ENCODE measurements at places on chromosomes 11 and 22.
A peak's percentile ranks its signal among the peaks of the same experiment; 100 is the strongest.

DNA sequence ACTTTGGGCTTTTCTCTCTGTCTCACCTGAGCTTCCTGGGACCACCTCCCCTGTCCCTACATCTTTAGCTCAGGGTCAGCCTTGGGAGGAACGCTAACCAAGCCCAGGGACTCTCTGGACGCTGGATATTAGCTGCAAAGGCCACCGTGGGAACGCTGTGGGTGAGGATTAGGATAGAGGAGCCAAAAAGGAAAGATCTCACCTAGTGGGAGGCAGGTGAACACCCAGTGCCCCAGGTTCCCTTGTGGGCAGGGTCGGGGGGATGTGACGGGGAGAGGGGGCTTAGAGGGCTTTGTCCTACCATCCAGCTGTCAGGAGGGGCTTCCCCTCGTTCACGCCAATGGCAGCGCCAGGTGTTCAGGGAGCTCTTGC, 50.2 kb downstream of the LINC01488 start:
- no peak for DNase-seq

GRCh38 chr11:88632163-88632562, 294.6 kb upstream of the CTSC start:
- no peak for DNase-seq

- no peak for DNase-seq
Measured at GRCh38 chr22:37018815-37019308, 385 bp downstream of the TST start.

DNA sequence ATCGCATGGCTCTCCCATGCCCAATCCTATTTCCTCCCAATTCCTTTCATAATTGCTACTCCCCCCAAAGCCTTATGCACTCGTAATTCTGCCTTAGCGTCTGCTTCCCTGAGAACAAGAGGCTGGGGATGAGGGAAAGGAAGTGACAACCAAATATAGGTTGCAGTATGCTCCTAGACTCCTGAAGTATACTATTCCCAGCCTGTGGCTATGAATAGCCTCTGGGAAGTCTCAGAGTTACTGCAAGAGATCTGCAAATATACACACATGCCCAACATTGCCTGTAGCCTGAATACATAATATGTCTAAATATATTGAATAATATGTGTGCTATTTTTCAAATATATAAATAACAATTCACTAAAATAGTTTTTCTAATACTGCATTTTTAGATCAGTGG, 96.1 kb upstream of the CD44 start:
- no peak for DNase-seq

DNA sequence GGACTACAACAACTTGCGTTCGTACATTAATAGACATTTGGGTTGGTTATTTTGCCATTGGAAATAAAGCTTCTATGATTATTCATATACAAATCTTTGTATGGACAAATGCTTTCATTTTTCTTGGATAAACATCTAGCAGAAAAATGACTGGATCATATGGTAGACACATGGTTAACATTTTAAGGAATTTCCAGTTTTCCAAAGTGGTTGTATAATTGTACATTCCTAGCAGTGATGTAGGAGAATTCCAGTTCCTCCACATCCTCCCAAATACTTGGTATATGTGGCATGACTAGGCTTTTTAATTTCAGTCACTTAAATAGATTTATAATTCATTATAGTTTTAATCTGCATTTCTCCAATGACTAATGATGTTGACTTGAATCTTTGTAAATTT, 246.2 kb upstream of the NCAM1 start:
- DNase-seq: no peak

DNA sequence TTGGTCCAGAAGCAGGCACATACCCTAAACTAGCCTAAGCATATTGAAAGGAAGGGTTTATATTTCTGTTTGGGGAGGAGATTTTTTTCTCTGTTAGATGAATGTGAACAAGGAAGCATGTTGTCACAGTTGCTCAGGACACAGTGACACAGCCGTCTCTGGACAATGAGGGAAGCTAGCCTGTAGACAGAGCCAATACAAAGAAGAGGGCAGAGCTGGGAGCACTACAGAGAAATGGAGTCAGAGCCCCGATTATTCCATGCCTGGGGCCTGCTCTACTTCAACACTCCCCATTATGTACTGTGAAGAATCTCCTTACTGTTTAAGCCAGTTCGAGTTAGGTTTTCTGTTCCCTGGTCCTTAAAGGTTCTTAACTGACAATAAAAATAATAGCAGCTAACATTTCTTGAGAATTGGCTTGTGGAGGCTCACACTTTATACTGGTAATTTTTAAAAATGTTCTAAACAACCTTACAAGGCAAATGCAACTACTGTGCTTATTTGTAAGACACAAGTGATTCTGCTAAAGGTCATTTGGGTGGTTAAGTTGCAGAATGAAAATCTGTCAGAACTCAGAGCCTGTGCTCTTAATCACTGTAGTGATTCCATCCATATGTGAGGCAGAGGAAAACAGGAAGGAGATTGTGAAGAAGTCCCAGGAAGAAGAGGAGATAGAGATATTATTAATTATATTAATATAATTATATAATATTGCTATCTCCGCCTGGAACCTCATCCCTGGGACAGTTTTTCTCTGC, 58.8 kb upstream of the RRAS2 start:
- DNase-seq: no peak

- no peak for DNase-seq
Measured at GRCh38 chr11:47560426-47560825, 5.0 kb upstream of the PTPMT1 start.

DNA sequence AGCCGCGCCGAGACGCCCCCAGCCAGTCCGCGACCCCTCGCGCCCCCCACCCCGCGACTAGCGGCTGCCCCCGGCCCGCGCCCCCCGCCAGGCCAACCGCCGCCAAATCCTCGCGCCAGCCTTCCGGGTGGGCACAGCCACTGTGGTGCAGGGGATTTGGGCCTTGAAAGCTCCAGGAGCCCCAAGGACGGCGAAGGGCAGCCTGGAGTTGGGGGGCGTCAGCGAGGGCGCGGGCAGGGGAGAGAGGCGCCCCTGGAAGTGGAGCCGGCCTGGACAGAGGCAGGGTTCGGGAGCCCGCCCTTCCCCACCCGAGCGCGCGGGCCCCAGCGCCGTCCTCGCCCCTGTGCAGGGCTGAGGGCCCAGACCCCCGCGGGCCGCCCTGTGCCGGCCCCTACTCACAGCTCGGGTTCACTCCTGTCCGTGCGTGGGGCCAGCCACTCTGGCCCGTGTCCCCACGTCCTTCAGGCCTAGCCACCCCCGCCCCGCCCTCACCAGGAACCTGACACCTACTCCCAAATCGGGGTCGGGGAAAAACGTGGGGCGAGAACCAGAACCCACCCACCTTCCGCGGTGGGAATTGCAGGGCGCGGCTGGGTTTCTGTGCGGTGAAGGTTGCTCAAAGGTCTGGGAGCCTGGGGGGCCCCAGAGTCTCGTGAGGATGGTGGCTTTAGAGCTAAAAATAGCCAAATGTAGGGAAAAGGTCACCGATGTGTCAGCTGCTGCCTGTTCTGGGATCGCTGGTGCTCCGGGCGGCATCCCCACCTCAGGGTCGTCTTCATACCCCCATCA, at the start of gene CPT1B:
Gene CPT1B (minus strand): TSS at position 441 of the 789 bp plus-strand sequence. CDS start 512 bp downstream, outside the sequence.
- no peak for DNase-seq

GRCh38 chr22:33842006-33842354, 78.3 kb downstream of the LARGE1 start:
- no peak for DNase-seq

GRCh38 chr11:122375687-122376399, 259.8 kb upstream of the BLID start:
- no peak for DNase-seq

DNA sequence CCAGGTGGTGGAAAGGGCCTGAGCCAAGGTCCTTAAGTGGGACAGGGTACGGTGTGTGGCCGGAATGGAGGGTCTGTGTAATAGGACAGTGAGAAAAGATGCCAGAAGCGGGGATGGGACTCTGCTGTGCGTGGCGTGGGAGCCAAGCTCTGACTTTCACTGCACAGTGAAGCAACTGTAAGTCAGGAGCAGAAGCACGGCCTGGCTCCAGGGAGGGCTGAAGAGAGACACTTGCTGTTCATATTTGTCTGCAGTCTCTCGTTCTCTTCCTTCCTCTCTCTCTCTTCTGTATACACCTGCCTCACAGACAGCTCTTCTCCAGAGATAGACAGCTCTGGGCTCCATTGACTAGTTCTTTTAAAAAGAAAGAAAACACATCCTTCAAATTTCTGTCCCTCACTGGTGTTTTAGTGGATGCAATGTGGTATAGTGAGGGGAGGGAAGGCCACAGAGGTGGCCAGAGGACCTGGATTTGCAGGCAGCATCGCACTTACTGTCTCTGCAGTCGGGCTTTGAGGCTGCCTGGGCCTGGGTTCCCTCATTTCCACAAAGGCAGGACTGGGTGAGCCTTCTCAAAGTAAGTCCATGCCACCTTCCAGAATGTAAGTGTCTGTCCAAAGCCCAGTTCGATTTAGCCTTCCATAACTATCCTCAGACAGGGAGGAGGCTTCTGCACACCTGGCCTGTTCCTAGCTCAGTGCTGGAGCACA, 2.1 kb downstream of the IL17RA start:
- no peak for DNase-seq

DNA sequence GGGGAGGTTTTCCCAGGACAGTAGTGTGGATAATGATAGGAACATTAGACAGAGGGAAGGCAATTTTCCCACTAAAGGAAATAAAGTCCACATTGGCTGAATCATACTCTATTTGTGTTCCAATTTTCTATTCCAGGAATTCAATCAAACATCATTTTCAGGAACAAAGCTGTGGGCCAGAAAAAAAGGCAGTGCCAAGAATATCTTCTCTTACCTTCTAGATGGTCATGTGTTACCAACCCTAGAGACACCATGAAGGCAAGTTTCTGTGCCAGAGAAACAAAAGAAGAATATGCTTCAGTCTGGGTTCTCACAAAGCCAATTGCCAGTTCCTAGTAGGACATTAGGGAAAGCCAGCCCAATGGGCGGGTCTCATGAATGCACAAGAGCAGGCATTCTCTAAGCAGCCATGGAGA, 27.5 kb downstream of the LARGE2 start:
- DNase-seq: no peak

GRCh38 chr22:46803031-46803880, 40.8 kb downstream of the TBC1D22A start:
- peak; percentile 42 for DNase-seq

DNA sequence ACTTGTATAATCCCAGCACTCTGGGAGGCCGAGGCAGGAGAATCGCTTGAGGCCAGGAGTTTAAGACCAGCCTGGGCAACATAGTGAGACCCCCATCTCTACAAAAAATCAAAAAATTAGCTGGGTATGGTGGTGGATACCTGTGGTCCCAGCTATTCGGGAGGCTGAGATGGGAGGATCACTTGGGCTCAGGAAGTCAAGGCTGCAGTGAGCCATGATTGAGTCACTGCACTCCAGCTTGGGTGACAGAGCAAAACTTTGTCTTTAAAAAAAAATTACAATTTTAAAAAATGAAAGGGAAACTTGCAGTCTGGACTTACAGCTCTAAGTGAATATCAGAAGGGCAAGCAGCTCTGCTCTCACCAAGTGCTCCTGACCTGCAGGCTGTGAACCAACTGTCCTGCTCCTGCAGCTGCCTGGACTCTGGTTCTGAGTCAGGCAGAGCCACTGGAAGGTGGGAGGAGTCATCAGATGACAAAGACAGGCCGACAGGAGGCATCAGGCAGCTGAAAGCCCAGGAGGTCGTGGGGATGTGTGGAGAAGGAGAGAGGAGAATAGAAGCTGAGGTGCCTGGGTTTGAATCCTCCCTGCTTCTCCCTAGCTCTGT, 9.6 kb downstream of the SMTNL1 start:
- no peak for DNase-seq

- no peak for DNase-seq
Measured at GRCh38 chr11:120457996-120458395, 53.6 kb upstream of the GRIK4 start.

DNA sequence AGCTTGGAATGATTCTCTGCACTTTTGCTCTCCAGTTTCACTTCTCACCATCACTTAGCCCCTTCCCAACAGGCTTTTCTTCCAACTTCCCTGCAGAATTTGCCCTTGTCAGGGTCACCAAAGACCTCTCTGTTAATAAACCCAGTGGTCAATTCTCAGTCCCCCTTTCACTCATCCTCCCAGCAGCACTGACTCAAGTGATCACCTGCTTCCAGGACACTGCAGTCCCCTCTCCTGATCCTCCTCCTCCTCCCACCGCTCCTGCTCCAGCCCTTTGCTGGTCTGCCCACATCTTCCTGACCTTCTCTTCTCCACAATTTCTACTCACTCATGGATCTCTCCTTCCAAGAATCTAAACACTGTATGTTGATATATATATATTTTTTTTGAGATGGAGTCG, 57.9 kb downstream of the SHISAL1 start:
- no peak for DNase-seq

DNA sequence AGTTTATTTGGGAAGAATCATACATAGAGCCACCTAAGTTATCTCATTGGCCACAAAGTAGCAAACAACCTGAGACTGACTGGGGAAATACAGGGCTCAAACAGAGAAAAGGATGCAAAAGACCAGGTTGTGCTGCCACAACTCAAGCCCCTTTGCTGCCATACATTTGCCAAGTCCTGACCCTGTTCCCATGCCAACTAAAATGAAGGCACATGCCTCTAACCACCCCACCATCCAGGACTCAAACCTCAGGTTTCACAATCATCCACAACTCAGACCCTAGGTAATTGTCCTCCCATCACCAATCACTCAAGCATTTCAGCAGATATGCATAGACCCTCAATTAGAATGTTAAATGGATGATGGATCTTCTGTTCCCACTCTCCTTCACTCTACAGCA, 1.4 kb upstream of the MS4A1 start:
- no peak for DNase-seq

- no peak for DNase-seq
Measured at GRCh38 chr11:7583248-7583647, 69.4 kb downstream of the PPFIBP2 start.

GRCh38 chr22:39098026-39098425, 982 bp downstream of the APOBEC3H start:
- no peak for DNase-seq

- DNase-seq: peak; percentile 64
Measured at GRCh38 chr11:57426929-57427726, at the start of gene SLC43A3. Gene SLC43A3 (minus strand): TSS chr11:57427121. CDS start chr11:57426172, 949 bp downstream.

GRCh38 chr11:85893395-85893794, 38.2 kb downstream of the CCDC83 start:
- no peak for DNase-seq

GRCh38 chr22:41469218-41469851, 418 bp downstream of the ACO2 start:
- DNase-seq: no peak

GRCh38 chr11:8084352-8084751, 3.3 kb downstream of the TUB start:
- DNase-seq: no peak

GRCh38 chr11:127733552-127733951, 733.0 kb upstream of the KIRREL3 start:
- DNase-seq: no peak

Measured in activated CD4-positive, CD25-positive, alpha-beta regulatory T cell (primary cell).